ENCODE measurements at places on chromosomes 11 and 22.

GRCh38 chr22:19477321-19478044, 1.5 kb downstream of the UFD1 start:
- no peak for DNase-seq

GRCh38 chr11:371716-372590, 2.7 kb downstream of the B4GALNT4 start:
- no peak for DNase-seq

GRCh38 chr11:69541501-69542313, 60.2 kb downstream of the LINC01488 start:
- no peak for DNase-seq

DNA sequence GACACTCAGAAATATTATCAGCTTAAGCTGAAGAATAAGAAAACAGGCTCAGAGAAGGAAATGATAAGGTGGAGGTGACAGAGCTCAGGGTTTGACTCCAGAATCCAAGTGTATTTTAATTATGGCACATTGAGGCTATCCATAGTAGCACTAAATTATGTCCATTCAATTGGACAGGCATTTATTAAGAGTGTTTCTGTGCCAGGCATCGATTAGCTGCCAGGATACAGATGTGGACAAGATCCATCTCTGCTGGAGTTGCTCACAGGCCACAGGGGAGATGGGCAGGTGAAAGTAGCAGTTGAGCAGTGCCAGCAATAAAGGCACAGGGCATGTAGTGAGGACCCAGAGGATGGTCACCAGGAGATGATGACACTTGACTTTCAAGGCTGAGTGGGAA, 592.5 kb downstream of the INSC start:
- no peak for DNase-seq

GRCh38 chr22:28759861-28760560, 12.5 kb upstream of the CCDC117 start:
- no peak for DNase-seq

Data from stimulated activated CD8-positive, alpha-beta memory T cell treated with anti-CD3 and anti-CD28 coated beads, Interleukin-7, amount 100 ng/mL, for 1 hour (primary cell).